Left colon (tissue), 2 donors: ENCODE measurements at places on chromosomes 6 and 20. TPM values are rescaled to one million over a fixed set of nuclear protein-coding genes. Genes with fewer than 3 reads are reported as not detected.

- no peak for DNase-seq
These were observed 48.8 kb downstream of the NPEPL1 start for GRCh38 chr20:58741384-58741783.

GRCh38 chr6:16493112-16493511 lies 254.7 kb downstream of the GMPR start:
- no peak for DNase-seq

- no peak for DNase-seq
These were observed 177.6 kb upstream of the PHACTR1 start for GRCh38 chr6:12538881-12539357.

Gene C20orf141
- total RNA-seq, result not detected

DNA sequence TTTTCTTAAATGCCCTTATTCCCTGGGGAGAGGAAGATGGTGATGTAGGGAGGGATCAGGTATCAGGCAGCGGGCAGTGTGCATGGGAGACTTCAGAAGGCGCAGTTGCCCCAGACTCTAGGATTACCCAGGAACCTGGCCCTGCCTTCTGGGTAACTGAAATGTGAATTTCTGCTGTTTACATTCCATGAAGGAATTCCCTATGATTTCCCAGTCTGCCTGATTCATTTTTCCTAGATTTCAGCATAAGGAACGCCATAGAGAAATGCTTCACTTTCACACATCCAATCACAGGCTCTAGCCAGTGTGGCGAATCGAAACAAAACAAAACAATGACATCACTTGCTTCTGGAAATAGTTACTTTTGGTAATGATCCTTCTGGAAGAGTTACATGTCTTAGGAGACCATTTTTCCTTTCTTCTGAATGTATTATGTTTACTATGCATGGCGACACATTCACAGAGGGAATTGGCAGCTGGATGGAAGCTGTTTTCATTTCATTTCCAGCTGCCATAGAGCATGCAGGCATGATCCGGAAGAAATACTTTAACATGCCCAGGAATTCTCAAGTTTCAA lies 33.3 kb downstream of the LRP11 start:
- no peak for DNase-seq

DNA sequence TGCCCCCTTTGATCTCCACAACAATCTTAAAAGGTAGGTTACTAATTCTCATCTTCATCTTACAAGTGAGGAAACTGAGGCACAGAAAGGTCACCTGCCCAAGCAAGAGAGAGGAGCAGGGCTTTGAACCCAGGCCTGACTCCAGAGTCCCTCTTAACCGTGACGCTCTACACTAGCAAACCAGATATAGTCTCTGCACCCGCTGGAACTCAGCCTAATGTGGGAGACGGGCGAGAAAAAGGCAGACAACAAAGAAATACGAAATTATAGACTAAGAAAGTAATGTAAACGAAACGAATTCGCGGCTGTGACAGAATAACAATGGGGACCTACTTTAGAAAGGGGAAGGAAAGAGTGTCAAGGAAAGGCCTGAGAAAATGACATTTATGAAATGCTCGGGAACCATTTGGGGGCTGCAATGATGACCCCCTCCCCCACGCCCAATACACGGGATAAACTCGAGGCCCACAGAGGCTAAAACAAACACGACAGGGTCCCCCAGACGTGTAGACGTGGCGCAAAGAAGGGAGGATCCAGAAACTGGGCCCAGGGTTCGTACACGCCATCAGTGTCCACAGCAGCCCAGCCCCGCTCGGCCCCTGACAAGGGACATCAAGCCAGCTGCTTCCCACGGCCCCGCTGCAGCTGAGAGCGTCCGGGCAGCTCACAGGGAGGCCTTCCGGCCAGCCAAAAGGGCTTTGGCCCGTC lies 637 bp downstream of the TRPC4AP start:
- DNase-seq, result peak; percentile 50

GRCh38 chr20:55229451-55229850 lies 754.1 kb downstream of the DOK5 start:
- DNase-seq, result no peak

Gene TAAR9
- total RNA-seq, result not detected

Gene SAPCD1
- 3.2 TPM for total RNA-seq

- DNase-seq, result no peak
These were observed 48.2 kb upstream of the PRND start for GRCh38 chr20:4673371-4674001.

DNA sequence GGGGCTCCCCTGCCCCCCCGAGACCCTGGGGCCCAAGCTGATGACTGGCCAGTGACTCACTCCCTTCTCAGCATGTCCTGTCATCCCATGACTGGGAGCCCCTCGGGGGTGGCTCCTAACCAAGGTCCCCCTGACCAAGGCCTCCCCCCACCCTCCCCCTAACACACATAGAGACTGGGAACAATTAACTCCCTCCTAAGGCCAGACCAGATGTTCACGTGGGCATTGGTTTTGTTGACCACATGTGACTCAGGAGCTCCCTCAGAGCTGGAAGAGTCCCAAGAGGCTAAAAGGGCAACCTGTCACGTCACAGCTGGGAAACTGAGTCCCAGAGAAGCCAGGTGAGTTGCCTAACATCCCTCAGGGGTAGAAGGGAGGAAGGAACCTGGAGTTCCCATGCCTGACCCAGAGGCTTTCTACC lies 10.6 kb upstream of the CCN5 start:
- no peak for DNase-seq

DNA sequence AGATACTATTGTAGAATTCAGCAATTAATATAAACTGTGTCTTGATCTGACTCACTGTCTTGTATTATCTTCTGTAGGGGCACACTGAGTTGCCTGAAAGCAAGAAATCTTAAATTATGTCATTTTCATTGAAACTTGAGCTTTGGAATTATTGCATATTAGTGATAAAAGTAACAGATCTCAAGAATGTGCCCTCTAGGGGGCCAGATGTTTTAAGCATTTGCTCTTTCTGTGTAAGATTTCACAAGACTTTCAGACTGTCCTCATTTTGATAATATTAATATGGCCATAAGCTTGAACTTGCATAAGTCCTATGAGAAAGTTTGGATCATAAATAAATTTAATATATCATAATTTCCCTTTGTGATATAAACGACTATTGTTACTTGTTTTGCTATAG lies 55.5 kb upstream of the MYO6 start:
- no peak for DNase-seq

Gene EYA4
- total RNA-seq, result 0.06 TPM

DNA sequence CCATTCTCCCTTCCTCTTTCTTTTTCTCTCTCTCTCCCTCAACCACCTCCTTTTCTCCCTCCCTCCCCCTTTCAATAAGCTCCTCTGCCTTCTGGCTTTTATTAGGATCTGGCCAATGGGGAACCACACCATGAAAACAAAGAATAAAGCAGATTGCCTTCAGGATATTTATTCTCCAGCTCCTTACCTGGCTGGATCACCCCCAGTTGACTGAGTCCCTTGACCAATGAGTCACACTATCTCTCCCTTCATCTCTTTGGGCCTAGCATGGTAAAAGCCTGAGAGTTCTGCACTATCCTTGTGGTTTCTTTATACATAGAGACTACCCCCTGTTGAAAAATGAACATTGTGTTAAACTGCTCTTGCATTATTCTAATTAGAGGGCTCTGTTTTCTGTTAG lies 476.8 kb downstream of the EPHA7 start:
- DNase-seq, result no peak

- no peak for DNase-seq
These were observed 54.0 kb downstream of the RIN2 start for GRCh38 chr20:19812056-19812455.

- no peak for DNase-seq
These were observed 224.5 kb downstream of the BCKDHB start for GRCh38 chr6:80330961-80331360.

GRCh38 chr20:64142590-64142989 lies 21.7 kb upstream of the MYT1 start:
- no peak for DNase-seq

Gene HCRTR2
- total RNA-seq, result not detected

DNA sequence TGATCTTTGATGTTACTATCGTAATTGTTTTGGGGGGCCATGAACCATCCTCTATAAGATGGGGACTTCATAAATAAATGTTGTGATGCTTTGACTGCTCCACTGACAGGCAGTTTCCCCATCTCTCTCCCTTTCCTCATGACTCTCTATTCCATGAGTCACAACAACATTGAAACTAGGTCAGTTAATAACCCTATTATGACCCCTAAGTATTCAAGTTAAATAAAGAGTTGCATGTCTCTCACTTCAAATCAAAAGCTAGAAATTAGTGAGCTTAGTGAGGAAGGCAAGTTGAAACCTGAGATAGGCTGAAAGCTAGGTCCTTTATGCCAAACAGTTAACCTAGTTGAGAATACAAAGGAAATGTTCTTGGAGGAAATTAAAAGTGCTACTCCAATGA lies 491.0 kb downstream of the HAO1 start:
- DNase-seq, result no peak

DNA sequence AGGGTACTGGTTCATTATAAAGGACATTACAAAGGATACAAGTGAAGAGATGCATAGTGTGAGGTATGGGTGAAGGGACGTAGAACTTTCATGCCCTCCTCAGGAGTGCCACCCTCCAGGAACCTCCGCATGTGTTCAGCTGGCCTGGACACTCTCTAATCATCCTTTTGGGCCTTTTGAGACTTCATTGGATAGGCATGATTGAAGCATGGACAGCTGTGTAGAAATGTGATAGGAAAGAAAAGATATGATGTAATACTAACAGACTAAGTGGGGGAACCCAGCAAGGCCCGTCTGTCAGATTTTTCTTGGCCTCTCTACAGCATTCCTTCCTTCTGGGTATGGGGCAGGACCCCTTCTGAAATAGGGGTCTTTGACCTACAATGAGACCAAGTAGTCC lies 31.1 kb downstream of the DOP1A start:
- no peak for DNase-seq

DNA sequence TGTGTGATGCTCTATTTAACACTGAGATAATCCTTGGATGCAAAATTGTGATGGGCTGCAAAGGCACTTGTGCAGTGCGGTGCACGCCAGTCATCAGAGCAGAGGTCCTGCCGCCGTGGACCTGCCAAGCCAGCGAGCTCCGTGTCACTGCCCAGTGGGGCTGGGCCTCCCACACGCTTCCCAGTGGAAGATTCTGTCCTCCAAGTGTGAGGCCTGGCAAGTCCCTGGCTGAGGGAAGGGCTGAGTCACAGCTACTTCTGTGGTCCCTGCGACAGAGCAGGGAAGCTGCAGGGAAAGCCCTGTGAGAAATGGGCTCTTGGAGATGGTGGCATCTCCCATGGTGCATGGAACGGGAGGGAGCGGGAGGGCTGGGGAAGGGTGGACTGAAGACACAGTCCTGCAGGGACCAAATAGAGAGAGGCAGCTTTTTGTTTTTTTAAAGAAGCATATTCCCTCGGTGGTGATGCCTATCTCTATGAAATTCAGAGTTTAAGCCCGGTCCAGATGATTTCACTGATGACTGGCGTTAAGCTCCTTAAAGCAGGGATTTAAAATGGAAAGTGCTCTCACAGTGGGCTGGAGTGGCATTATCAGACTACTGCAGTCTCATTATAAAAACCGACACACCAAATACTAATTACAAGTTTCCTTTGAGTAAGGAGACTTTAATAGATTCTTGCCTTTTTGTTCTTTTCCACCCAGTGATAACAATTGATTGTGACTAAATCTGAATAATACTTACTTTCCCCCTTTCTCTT lies 413.7 kb downstream of the QKI start:
- no peak for DNase-seq

DNA sequence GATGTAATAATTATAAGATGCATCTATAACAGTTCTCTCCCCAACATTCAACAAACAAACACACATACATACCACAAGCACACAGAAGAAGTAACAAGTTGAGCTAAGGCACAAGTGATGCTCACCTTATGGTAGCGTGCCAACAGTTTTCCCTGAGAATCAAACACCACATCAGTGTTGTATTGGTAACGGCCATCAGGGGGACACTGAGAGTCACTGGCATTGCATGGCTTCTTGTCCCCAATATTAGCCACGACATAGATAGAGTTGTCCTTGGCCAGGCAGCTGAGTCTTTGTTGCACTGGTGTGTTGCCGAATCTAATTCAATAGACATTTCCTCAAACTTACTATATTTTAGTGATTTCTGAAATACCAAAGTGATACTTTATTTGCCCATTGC lies 14.8 kb upstream of the VNN1 start:
- DNase-seq, result no peak

DNA sequence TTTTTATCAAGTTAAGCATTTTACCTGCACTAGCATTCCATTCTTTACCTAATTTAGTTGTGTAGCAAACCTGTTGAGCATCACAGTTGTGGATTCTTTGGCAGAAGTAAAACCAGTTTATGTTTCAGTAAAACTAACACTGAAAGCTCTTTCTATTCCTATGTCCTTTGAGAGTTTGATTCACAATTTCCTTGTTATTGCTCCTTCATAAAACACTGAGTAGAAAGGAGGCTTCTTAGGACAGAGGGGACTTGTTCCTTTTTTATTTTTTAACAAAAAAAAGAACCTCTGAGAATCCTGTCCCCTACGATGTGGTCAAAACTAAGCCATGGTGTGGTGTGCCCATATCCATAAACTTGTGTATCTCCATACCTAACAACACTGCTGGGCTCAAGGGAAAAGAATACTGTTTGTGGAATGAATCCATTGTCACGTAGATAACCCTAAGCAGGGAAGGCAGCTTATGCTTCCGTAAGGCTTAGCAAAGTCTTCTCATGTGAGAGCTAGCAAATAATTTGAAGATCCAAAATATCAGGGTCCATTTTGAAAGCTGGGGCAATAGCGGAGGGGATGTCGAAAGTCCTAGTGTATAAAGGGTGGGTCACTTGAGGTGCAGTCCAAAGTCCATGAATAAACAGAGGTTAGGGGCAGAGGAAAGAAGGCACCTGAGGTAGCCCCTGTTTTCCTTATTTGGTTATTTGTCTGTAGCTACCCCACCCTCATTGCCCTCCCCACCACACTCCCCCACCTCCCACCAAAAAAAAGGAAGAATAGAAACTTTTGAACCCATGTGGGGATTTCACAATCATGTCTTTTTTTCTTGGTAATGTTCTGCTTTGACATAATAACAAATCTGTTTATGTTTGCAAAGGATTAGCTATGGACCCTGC lies 71.0 kb downstream of the PLAGL1 start:
- no peak for DNase-seq

DNA sequence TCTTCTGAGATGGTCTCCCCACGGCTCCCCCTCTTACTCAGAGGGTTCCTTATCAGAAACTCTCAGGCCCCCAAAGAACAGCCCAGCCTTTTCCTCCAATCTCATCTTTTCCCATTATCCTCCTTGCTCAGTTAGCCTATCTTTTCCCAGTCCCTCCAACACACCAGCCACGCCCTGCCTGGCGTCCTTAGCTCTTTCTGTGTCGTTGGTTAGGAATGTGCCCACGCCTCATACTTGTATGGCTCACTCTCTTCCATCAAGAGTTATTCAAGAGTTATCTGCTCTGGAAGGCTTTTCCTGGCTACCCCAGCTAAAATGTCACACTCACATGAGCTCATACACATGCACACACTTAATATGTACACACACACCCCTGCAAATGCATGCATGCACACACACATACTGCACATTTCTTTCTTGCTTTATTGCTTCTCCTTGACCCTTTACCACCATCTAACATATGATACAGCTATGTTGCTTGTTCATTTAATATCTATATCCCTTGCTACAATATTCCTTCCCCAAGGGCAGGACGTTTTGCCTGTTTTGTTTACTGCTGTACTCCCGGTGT lies 37.6 kb downstream of the SLC2A10 start:
- DNase-seq, result peak; percentile 23

- no peak for DNase-seq
These were observed 142.5 kb upstream of the SPACA1 start for GRCh38 chr6:87905101-87905641.

Gene EYA2
- 12.2 TPM for total RNA-seq

- DNase-seq, result no peak
These were observed 50.3 kb downstream of the DZANK1 start for GRCh38 chr20:18416486-18416885.

Gene DUSP15
- total RNA-seq, result 0.78 TPM

Gene IRF4
- total RNA-seq, result 5.0 TPM
